Activated T-helper 17 cell treated with anti-CD3 and anti-CD28 coated beads, Interleukin-2, amount 50 U/mL, for 72 hours (primary cell): ENCODE measurements at places on chromosomes 16 and 17.

- no peak for ATAC-seq
These were observed 11.5 kb downstream of the RPGRIP1L start for GRCh38 chr16:53692146-53692545.

DNA sequence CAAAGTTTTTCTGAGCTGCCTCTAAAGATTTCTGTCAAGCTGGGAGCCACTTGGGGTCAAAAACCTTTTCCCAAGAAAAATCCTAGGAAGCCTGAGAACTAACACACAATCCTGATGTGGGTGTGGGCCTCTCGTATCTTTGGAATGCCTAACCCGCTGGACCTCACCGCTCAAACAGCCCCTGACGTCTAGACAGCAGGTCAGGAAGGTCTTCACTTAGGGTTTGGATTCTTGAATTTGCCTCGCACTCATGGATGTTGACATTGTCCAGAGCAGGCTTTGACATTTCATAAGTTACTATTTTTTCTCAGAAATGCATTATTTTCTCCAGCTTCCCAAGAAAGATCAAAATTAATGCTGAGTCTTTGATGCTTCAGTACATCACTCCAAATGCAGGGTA, 18.9 kb downstream of the TEX2 start:
- ATAC-seq = no peak

GRCh38 chr16:81337097-81337496, 22.3 kb downstream of the GAN start:
- ATAC-seq = peak; percentile 46

- no peak for ATAC-seq
These were observed 41.3 kb downstream of the VAC14 start for GRCh38 chr16:70759666-70760065.

- no peak for ATAC-seq
These were observed 295.5 kb upstream of the EEF2KMT start for GRCh38 chr16:5393070-5393469.

- no peak for ATAC-seq
These were observed 273.9 kb downstream of the HAPSTR1 start for GRCh38 chr16:9365370-9365728.

- ATAC-seq = no peak
These were observed 23.1 kb downstream of the DEF8 start for GRCh38 chr16:89971495-89972243.

GRCh38 chr17:36089888-36090836, at the start of gene CCL3:
CCL3 (minus strand) TSS chr17:36090143; CDS start chr17:36090058, 85 bp downstream.
- ATAC-seq = peak; percentile 84

DNA sequence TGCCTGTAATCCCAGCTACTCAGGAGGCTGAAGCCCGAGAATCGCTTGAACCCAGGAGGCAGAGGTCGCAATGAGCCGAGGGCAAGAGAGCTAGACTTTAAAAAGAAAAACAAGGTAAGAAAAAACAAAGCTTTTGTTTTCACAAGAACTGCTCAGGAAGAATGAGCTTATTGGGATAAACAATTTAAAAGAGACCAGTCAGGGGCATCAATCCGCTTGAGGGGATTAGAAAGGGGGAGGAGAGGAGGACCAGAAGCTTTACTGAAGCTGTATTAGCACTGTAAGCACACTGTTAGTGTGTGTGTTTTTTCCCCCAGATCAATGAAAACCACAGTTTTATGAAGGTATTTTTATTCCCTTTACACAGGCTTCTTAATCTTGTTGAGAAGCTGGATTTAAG, 8.8 kb downstream of the TMEM170A start:
- no peak for ATAC-seq

DNA sequence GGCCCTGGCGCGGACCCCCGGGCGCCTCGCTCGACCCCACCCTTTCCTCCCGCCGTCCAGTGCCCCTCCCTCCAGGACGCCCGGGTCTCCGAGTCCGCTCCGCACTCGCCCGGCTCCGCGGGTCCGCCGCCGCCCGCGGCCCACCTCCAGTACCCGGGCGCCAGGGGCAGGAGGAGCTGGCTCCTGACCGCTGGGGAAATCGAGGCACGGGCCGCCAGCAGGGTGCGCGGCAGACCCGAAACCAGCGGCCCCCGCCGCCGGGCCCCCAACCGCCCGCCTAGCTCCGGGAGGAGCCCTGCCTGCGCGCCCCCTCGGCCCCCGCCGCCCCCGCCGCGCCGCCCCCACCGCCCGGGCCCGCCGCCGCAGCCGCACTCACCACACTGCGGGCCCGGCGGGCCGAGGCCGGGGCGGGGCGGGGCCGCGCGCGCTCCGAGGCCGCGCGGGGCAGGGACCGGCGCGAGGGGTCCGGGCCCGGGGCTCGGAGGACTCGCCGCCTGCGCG, 333 bp downstream of the MAFG start:
- ATAC-seq = peak; percentile 5

DNA sequence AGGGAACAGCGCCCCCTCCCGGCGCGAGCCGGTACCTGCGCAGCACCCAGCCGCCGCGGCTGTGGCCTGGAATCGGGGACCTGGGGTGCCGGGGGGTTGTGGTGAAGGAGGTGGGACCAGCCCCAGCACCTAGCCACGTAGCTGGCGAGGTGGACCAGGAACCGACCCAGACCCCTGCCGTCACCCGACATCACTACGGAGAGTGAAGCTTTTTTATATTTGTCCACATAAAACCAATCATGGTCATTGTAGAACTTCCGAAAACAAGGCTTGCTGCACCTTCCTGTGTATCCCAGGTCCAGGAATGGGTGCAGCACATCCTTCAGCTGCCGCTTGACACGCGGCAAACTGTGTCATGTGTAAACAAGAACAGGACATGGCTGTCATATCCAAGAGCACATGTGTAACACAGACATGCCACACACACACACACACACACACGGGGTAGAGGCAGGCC, 1.3 kb downstream of the HBQ1 start:
- no peak for ATAC-seq

DNA sequence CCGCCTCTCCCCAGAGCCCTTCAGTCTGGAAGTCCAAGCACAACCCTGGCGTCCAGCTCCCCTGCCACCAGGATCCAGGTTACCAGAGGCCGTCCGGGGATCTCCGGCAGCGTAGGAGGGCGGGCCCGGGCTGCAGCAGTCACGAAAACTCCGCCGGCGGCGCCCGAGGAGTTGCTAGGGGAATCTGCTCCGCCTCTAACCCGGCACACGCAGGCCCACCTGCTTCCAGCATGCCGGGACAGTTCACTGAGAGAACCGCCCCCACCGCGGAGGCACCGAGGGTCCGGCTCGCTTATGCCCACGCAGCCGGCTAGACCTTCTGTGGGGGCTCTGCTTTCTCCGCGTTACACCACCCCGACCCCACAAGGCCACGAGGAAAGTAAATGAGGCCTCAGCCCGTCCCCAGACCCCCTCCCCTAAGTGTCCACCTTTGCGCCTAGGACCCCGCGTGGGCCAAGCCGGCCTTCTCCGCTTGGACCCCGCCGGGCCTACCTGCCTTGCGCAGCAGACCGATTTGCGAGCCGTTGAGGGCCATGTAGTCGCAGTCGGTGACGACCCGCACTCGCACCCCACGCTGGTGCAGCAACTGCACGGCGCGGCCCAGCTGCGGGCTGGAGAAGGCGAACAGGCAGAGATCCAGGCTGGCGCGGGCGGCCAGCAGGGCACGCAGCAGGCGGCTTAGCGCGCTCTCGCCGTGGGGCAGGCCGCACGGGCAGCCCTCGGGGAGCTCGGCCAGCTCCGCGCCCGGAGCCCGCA, 587 bp downstream of the PLD6 start:
- peak; percentile 70 for ATAC-seq

DNA sequence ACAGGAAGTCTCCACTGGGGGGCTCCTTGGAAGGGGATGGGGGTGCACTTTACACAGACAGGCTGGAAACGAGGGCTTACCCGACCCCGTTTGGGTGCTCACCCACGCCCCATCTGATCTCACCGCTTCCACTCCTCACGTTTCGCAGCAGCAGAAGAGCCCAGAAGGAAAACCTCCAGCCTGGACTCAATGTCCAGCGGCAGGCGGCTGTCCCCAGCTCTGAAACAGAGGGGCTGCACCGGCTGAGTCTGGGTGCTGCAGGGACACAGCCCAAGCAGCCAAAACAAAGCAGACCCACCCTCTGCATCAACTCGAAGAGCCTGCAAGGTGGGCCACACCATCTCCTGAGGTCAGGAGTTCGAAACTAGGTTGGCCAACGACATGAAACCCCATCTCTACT, 3.9 kb downstream of the MEAK7 start:
- ATAC-seq = no peak

DNA sequence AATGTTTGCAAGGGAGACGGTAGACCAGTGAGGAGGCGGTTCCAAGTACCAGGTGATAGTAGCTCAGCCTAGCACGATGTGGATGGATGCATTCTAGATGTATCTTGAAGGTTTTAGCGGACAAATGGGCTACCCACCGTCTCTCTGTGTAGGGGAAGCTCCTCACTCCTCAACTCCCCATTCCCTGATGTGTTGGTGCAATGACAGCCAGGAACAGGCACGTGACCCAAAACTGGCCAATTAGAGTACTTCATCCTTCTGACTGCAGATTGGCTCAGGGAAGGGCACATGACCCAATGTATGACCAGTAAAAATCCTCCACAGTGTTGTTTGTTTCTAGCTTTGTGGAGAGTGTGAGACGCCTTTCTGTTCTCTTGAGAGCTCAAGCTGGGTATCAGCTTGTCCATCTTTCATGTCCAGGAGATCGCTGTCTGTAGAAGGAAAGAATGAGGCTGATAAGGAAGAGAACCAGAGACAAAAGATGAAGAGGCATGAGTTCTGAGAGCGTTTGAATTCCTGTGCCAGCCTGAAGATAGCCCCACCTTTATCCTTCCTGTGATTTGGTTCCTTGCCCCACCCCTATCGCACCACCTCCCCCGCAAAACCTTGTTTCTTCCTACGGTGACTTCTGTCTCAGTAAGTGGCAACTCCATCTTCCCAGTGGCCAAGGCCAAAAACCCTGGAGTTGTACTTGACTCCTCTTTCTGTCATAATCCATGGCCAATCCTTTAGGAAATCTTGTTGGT, 2.3 kb upstream of the BORCS6 start:
- ATAC-seq = peak; percentile 63

DNA sequence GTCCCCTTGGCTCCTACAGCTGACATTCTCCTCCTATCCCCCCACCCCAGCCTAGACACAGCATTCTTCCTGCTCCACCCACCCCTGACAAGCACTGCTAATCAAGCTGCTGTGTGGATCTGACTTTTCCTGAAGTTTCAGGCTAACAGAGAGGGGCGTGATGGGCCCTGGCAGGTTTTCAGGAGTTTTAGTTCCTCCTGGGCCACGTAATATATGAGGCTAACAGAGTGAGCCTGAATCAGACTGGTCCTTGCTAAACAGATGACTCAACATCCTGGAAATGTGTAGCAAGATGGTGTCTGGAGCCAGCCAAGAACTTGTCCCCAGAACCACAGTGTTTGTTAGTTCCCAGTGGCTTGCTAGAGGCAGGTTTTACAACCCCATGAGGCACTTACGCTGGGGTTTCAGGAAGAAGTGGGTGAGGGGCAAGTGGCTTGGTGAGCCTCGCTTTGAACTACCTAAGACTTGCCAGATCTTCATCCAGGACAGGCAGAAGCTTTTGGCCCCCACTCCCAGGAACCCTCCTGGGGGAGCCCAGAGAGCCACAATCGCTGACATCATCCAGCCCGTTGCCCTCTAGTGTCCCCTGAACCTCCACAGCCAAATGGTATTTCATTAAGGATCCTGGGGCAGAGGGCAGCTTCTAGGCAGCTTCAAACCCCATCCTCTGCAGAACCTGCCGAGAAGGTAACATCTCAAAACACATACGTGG, 15.9 kb downstream of the TMEM92 start:
- peak; percentile 99 for ATAC-seq

DNA sequence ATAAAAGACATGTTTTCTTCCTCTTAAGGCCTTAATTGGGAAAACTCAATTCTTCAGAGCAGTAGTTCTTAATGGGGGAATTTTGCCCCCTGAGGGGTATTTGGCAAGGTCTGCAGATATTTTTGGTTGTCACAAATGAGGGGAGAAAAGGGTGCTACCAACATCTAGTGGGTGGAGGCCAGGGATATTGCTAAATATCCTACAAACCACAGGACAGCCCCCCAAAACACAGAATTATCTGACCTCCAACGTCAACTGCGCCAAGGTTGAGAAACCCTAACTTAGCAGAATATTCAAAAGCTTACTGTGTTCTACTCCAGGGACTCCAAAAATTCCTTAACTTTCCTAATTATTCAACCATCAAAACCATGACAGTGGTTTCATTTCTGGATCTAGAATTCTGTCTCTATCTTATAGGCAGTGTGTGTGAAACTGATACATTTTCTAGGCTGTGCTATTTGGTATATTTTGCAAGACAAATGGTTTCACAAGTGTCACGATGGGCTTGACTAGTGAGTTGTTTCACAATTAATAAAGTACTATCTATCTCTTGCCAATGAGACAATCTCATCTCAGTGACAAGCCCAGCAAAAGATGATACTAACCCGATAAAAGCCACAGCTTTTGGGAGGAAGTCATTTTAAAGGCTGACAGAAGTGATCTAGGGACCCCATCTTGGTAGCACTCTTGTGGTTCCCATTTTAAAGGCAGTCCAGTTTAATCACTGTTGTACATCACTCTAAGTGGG, 14.7 kb downstream of the TXNDC11 start:
- peak; percentile 83 for ATAC-seq

DNA sequence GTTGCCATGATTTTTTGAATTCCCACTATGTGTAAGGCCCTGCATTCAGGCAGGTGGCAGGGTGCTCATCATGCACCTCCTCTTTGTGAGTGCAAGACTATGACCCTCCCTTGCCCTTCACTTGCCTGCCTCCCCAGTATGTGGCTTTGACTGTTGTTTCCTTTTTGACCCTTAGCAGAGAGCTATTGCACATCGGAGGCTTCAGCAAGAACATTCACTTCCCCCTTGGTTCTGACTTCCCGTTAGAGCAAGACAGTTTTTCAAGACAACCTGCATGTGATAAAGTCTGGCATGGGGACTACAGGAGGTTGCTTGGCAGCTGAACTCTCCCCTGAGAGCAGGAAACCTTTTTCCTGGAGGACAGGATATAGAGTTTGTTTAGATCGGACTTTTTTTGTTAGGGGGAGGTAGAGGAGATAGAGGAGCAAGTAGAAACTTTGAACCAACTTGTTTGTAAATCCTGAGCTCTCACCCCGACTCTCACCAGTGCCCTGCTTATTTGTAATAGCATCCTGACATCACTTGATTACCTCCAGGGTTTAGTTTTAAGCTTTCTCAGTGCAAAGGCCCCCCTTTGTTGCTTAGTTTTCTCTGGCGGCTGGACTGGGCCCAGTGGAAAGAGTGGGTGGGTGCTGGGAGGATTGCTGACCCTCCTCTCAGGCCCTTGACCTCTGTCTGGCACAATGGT, 34.3 kb downstream of the LIMD2 start:
- no peak for ATAC-seq

DNA sequence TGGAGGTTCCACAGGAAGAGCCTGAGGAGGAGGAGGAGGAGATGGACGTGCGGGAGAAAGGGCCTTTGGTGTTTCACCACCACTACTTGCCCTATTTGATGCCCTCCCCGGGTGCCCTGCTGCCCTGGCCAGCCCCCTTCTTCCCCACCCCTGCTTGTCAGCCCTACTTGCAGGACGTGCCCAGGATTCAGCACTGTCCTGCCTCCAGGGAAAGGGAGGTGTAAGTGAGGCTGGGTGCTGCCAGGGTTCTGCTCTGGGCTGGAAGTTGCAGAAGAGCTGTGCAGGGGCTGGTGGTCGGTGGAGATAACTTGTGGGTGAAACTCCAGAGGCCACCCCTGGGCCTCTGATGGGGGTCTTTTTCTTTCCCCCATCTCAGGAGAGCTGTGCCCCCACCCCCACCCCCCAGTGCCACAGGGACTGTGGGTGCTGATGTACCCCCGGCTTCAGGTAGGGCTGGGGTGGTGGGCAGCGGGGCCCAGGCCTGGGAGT, 3.0 kb downstream of the PRR29 start:
- ATAC-seq = no peak

- no peak for ATAC-seq
These were observed 62.5 kb downstream of the WDR59 start for GRCh38 chr16:74922150-74923138.

- peak; percentile 87 for ATAC-seq
These were observed 27.1 kb downstream of the GNPTG start for GRCh38 chr16:1378804-1379303.
